CD4-positive, alpha-beta T cell treated with Interleukin-1 beta for 1 hour (primary cell): ENCODE measurements at places on chromosomes 7 and 10.

DNA sequence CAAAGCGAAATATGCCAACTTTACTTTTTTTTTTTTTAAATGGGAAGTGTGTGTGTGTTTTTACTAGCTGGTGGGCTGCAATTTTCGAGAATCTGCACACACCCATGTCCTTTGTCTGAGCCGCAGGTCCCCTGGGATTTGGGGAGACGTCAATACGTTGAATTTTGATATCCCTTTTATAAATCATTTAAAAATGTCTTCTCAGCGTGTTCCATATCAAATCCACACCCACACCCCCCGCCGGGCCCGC is 404 bp upstream of the FMC1 start:
- DNase-seq = no peak

- DNase-seq = no peak
These were observed 77.0 kb upstream of the GNA12 start for GRCh38 chr7:2920956-2921652.

DNA sequence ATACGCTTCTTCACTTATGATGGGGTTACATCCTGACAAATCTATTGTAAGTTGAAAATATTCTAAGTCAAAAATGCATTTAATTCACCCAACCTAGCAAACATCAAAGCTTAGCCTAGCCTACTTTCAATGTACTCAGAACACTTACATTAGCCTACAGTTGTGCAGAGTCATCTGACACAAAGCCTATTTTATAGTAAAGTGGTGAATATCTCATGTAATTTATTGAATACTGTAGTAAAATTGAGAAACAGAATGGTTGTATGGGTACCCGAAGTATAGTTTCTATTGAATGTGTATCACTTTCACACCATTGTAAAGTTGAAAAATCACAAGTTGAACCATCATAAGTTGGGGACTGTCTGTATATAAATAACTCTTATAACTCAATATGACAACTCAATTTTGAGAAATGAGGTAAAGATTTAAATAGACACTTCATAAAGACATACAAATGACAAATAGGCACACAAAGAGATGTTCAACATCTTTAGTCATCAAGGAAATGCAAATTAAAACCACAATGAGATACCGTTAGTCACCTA is 73.9 kb downstream of the C10orf90 start:
- DNase-seq = no peak

GRCh38 chr10:125662584-125662983 is 20.4 kb downstream of the TEX36 start:
- no peak for DNase-seq

- no peak for DNase-seq
These were observed 10.8 kb upstream of the VSIR start for GRCh38 chr10:71783917-71784678.

- no peak for DNase-seq
These were observed 76.8 kb downstream of the GATA3 start for GRCh38 chr10:8130973-8131911.

GRCh38 chr10:104233817-104234216 is 1.7 kb upstream of the CFAP43 start:
- DNase-seq = no peak

DNA sequence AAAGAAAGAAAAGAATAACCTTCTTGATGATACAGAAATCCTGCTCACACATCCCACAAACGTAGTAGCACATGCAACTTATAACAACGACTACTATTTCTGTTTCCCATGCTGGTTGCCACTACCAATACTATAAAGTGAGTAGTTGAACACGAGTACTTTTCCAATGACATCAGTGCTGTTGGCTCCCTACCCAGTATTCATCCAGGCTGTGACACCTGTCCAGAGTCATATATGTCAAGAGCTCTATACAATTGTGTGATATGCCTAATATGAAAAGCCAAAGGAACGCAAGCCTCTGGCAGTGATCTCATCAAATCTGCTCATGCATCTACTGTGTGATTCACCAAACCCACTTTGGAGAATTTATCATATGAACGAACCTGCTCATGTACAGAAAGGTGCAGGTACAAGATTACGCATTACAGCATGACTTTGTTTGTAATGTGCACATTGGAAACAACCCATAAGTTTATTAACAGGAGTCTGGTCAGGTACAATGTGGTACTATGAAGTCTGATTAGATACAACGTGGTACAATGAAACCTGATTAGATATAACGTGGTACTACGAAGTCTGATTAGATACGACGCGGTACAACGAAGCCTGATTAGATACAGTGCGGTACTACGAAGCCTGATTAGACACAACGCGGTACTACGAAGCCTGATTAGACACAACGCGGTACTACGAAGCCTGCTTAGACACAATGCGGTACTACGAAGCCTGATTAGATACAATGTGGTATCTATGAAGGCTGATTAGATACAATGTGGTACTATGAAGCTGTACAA is 5.8 kb upstream of the ITIH5 start:
- no peak for DNase-seq
